Cortex of kidney (tissue), 1 donor: ENCODE measurements at places on chromosomes 16 and 17.

- DNase-seq = no peak
Observed at GRCh38 chr16:48011878-48012658, 143.7 kb downstream of the ABCC12 start.

- DNase-seq = no peak
Observed at GRCh38 chr17:15966183-15966878, 21.4 kb downstream of the ADORA2B start.

- DNase-seq = no peak
Observed at GRCh38 chr16:73434621-73435020, 386.7 kb upstream of the ZFHX3 start.

- no peak for DNase-seq
Observed at GRCh38 chr17:76333673-76334505, 19.8 kb downstream of the PRPSAP1 start.

DNA sequence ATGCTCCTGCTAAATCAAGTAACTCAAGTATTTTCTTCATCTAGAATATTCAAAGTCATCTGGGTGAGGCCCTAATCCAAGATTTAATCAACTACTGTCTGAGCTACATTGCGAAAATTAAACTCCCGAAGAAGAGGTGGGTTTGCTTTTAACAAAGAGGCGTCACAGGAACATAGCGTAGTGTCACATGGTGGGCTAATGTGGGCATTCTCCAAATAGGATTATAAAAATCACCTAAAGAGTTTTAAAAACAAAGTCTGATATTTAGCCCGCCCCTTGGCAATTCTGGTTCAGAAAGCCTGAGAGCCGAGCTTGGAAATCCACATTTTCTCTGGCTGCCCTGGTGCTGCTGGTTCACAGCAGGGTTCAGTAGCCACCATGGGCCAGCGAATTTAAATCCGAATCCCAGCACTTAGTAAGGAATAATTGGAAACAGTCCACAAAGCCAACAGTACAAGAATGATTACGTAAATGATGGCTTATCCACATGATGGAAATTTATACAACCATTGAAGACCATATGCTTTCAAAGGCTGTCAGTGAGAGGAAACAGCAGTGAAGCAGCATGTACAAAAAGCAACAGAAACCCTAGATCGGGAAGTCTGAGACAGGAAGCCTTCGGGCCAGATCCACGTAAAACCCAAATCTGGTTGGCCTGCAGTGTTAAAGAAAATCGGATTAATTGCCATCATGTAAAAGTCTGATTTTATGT is 8.8 kb downstream of the PMM2 start:
- no peak for DNase-seq

GRCh38 chr16:87619360-87620200 is 17.3 kb downstream of the JPH3 start:
- no peak for DNase-seq
